Naive thymus-derived CD4-positive, alpha-beta T cell (primary cell): ENCODE measurements at places on chromosomes 7 and 10. TPM values are rescaled to one million over a fixed set of nuclear protein-coding genes. Genes with fewer than 3 reads are reported as not detected.

GRCh38 chr7:158460665-158461064 lies 127.0 kb downstream of the PTPRN2 start:
- H3K27ac ChIP-seq: no peak overlapping the region
- H3K4me3 ChIP-seq: no peak overlapping the region
- DNase-seq: no peak
- no peaks in the 10 kb centered on the region for H3K4me1 ChIP-seq
- no peaks in the 10 kb centered on the region for H3K27me3 ChIP-seq

DNA sequence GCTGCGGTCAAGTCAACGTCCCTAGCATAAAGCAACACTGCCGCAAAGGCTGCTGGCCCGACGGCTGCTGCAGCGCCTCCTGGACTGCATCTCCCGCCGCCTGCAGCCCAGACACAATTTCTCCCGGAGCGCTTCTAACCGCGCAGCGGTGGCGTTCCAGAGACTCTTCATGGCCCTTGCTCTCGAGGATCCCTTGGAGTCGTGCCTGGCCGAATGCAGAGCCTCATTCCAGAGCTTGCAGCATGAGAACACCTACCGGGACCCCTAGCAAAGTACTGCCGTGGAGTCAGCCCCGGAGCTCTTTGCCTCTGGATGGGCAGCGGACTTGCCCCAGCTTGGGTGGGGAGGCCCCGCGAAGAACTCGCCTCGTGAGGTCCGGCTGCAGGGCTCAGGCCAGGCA lies 79.7 kb upstream of the ZNF32 start:
- no peak overlapping the region for H3K27ac ChIP-seq
- H3K4me3 ChIP-seq: no peak overlapping the region
- H3K27me3 ChIP-seq: no peaks in the 10 kb centered on the region
- no peak for DNase-seq
- no peaks in the 10 kb centered on the region for H3K4me1 ChIP-seq

- peaks cover 6% of the 10 kb centered on the region for H3K36me3 ChIP-seq
- no peak overlapping the region for H3K27ac ChIP-seq
- no peaks in the 10 kb centered on the region for H3K4me1 ChIP-seq
- H3K4me3 ChIP-seq: no peak overlapping the region
- DNase-seq: no peak
These were observed 252.8 kb downstream of the ZMYND11 start for GRCh38 chr10:387909-388660.

DNA sequence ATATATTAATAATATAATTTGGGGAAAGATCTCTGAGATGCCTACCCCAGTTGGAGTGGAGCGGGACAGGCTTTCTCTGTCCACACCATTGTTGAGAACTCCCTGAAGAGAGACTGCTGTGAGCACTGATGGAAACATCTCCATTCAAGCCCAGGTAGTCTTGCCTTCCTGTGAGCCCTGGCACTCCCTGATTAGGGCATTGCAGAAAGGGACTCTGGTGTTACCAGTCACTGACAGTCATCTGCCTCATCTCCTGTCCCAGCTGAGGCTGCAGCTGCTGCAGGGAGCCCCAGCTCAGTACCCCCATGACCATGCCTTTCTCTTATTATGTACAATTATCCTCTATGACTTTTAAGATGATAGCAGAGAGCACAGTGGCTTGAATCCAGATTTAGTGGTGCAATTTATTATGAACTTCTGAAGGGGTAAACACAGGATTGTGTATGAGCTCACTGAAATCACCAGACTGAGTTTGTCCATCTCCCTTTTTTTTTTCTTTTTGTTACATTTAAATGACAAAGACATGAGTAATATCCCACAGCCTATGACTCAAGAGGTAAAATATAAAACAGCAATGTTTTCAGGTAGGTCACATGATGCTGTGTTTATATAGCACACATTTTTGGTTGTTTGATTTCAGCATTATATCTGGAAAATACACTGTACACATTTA lies 236.9 kb downstream of the SLC25A13 start:
- H3K4me3 ChIP-seq: no peak overlapping the region
- no peaks in the 10 kb centered on the region for H3K36me3 ChIP-seq
- no peak overlapping the region for H3K27ac ChIP-seq
- no peaks in the 10 kb centered on the region for H3K27me3 ChIP-seq
- DNase-seq: no peak
- no peaks in the 10 kb centered on the region for H3K4me1 ChIP-seq

DNA sequence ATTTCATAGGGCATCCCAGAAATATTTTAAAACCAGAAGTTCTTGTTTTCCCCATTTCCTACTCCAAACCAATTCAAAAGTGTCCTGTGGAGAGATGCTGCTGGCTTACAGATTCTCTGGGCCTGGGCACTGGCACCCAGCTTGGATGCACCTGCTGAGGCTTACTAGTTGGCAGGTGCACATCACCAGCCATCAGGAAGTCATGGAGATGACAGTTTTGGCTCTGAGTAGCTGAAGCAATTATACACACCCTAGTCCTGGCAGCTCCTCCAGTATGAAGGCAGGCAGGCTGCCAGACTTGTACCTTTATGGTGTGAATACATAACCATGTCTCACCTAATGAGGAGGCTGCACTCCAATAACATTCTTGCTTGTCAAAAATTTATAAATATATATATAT lies 276.6 kb upstream of the GHITM start:
- no peak overlapping the region for H3K27ac ChIP-seq
- H3K4me1 ChIP-seq: no peaks in the 10 kb centered on the region
- H3K36me3 ChIP-seq: no peaks in the 10 kb centered on the region
- H3K4me3 ChIP-seq: no peak overlapping the region

- no peaks in the 10 kb centered on the region for H3K27me3 ChIP-seq
- no peaks in the 10 kb centered on the region for H3K36me3 ChIP-seq
- no peak overlapping the region for H3K27ac ChIP-seq
- H3K4me3 ChIP-seq: no peak overlapping the region
- H3K4me1 ChIP-seq: no peaks in the 10 kb centered on the region
These were observed 456.1 kb downstream of the PHTF2 start for GRCh38 chr7:78254726-78255055.

- no peak overlapping the region for H3K27ac ChIP-seq
- no peaks in the 10 kb centered on the region for H3K4me1 ChIP-seq
- H3K36me3 ChIP-seq: no peaks in the 10 kb centered on the region
These were observed 52.6 kb downstream of the TMEM209 start for GRCh38 chr7:130152493-130153210.

- no peak overlapping the region for H3K4me3 ChIP-seq
- H3K27me3 ChIP-seq: no peaks in the 10 kb centered on the region
- no peak overlapping the region for H3K27ac ChIP-seq
- H3K4me1 ChIP-seq: no peaks in the 10 kb centered on the region
These were observed 39.9 kb upstream of the TMEM229A start for GRCh38 chr7:124072603-124073309.

DNA sequence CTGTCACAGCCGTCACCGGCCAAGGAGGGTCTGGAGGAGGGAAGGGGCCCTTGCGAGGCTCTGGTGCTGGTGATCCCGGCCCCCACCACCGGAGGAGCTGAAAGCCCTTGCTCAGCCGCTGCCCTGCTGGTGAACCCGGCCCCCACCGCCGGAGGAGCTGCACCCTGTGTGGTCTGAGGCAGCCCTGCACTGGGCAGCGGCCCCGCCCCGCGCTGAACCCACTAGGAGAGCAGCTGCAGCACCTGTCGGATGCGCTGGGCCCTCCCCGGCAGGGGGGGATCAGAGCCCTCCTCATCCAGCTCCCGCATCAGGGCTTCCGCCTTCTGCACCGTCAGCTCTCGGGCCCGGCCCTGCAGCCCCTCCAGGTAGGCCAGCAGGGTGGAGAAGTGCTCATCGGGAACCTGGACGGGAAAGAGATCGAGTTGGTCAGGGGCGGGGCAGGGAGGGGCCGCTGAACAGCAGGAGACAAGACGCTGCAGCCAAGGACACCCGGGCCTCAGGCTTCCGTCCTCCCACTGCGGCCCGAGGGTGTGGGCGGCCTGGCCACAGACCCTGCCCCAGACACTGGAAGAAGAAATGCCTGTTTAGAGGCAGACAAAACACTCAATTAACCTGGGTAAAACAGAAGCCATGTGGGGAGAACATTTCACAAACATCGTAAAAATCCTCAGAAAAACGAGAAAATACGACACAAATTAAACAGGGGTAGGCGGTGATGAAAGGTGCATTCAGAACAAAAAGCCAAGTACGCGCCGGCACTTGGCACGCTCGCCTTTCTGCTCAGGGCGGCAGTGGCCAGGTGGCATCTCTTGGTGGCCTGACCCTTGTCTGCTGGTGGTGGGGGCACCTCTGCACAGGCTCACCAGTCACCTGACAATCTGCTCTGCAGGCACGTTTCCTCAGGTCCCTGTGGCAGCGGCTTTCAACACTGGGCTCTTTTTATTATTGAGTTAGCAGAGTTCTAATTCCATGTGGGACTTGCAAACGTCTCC lies 14.7 kb downstream of the CYP2W1 start:
- peaks cover 5% of the 10 kb centered on the region for H3K4me1 ChIP-seq

GRCh38 chr7:31094271-31094670 lies 42.2 kb downstream of the ADCYAP1R1 start:
- H3K36me3 ChIP-seq: no peaks in the 10 kb centered on the region
- H3K4me1 ChIP-seq: no peaks in the 10 kb centered on the region
- no peak for DNase-seq
- H3K27me3 ChIP-seq: no peaks in the 10 kb centered on the region
- no peak overlapping the region for H3K4me3 ChIP-seq
- H3K27ac ChIP-seq: no peak overlapping the region

GRCh38 chr7:50151001-50151400 lies 58.0 kb upstream of the ZPBP start:
- no peak for DNase-seq
- H3K4me1 ChIP-seq: peaks cover 20% of the 10 kb centered on the region
- no peak overlapping the region for H3K27ac ChIP-seq
- no peaks in the 10 kb centered on the region for H3K36me3 ChIP-seq
- H3K27me3 ChIP-seq: no peaks in the 10 kb centered on the region

DNA sequence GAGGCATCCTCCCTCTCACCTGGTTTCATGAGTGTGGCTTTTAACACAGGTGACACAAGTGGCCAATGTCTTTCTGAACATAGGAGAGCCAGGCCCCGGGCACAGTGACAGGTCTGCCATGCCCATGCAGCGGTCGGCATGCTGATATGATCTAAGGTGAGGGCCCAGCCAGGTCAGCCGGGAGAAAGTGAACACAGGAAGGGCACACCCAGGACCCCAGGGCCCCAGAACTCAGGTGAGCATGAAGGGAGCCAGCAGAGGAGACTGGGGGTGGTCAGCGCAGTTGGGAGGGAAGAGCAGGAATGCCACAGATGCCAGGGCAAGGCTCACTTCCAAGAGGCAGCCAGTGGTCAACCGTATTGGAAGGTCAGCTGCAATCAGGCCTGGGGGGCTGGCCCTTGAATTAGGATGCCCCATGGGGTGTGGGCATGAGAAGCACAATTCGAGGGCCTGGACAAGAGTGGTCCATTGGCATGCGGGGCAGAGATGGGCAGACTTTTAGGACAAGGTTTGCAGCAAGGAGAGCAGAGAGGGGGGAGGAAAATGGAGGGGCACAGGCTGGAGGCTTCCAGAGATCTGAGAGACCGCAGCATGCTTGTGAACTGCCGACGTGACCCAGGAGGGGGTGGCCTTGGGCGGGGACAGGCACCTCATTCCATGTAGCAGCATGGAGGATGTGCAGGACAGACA lies 3.9 kb upstream of the INPP5A start:
- no peak overlapping the region for H3K27ac ChIP-seq
- no peak for DNase-seq
- H3K4me1 ChIP-seq: peaks cover 12% of the 10 kb centered on the region
- no peaks in the 10 kb centered on the region for H3K36me3 ChIP-seq

GRCh38 chr10:58951746-58952145 lies 224.7 kb upstream of the PHYHIPL start:
- H3K4me3 ChIP-seq: no peak overlapping the region
- no peak overlapping the region for H3K27ac ChIP-seq
- no peaks in the 10 kb centered on the region for H3K4me1 ChIP-seq
- no peak for DNase-seq

GRCh38 chr7:27155816-27156507 lies 513 bp downstream of the HOXA7 start:
- DNase-seq: no peak
- peaks cover 66% of the 10 kb centered on the region for H3K27me3 ChIP-seq
- H3K4me3 ChIP-seq: no peak overlapping the region
- H3K36me3 ChIP-seq: no peaks in the 10 kb centered on the region
- peaks cover 36% of the 10 kb centered on the region for H3K4me1 ChIP-seq

GRCh38 chr10:96830511-96831199 lies 1.4 kb upstream of the LCOR start:
- peaks cover 19% of the 10 kb centered on the region for H3K4me1 ChIP-seq
- no peaks in the 10 kb centered on the region for H3K36me3 ChIP-seq
- peak; percentile 35 for DNase-seq
- no peaks in the 10 kb centered on the region for H3K27me3 ChIP-seq
- peak overlapping the region; percentile 88 for H3K27ac ChIP-seq
- H3K4me3 ChIP-seq: peak overlapping the region; percentile 65

GRCh38 chr10:42991442-42992098 lies 85.3 kb upstream of the RET start:
- no peaks in the 10 kb centered on the region for H3K27me3 ChIP-seq
- no peak overlapping the region for H3K4me3 ChIP-seq
- H3K4me1 ChIP-seq: peaks cover 4% of the 10 kb centered on the region

DNA sequence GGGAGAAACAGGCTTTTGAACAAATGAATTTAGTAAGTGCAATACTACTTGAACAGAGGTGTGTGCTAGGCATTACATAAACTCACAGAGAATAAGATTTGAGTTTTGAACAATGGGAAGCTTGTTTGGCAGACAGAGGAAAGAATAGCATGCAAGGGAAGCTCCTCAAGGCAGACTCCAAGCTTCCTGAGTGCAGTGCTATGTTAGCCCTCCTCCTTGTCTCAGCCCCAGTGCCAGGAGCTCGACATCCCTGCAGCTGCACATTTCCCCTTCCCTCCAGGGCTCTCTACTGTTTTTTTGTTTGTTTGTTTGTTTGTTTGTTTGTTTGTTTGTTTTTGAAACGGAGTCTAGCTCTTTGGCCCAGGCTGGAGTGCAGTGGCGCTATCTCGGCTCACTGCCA lies 237.5 kb downstream of the IPMK start:
- no peak overlapping the region for H3K27ac ChIP-seq
- no peaks in the 10 kb centered on the region for H3K27me3 ChIP-seq
- H3K36me3 ChIP-seq: no peaks in the 10 kb centered on the region
- no peaks in the 10 kb centered on the region for H3K4me1 ChIP-seq
- H3K4me3 ChIP-seq: no peak overlapping the region

Gene SFTPD
- 0.59 TPM for total RNA-seq

Gene SCIN
- 0.39 TPM for total RNA-seq

Gene INHBA
- total RNA-seq: 0.29 TPM

Gene RSU1
- 45.6 TPM for total RNA-seq

Gene LRRTM3
- not detected for total RNA-seq

Gene LSM8
- total RNA-seq: 65.8 TPM

Gene MAGI2
- total RNA-seq: 0.67 TPM

Gene WDR86
- total RNA-seq: not detected
